ENCODE measurements at places on chromosomes 4 and X. TPM values are rescaled to one million over a fixed set of nuclear protein-coding genes. Genes with fewer than 3 reads are reported as not detected.

MID2 gene
- total RNA-seq = 3.1 TPM

LRIT3 gene
- not detected for total RNA-seq

TMEM47 gene
- 12.9 TPM for total RNA-seq

NSUN7 gene
- not detected for total RNA-seq

SPATA4 gene
- not detected for total RNA-seq

SYTL4 gene
- total RNA-seq = 7.4 TPM

JCHAIN gene
- total RNA-seq = not detected

PCYT1B gene
- total RNA-seq = 0.40 TPM

CSN1S1 gene
- not detected for total RNA-seq

ZMAT1 gene
- 2.3 TPM for total RNA-seq

BEND2 gene
- total RNA-seq = not detected

NRK gene
- total RNA-seq = not detected

JADE3 gene
- 9.6 TPM for total RNA-seq

GASK1B gene
- total RNA-seq = 83.1 TPM

MAOA gene
- 18.2 TPM for total RNA-seq

TLR1 gene
- total RNA-seq = 3.6 TPM

IGSF1 gene
- 0.67 TPM for total RNA-seq

SSX3 gene
- total RNA-seq = not detected

CXorf58 gene
- 0.14 TPM for total RNA-seq

CFAP99 gene
- not detected for total RNA-seq

TCEAL4 gene
- 104 TPM for total RNA-seq

GEMIN8 gene
- 29.6 TPM for total RNA-seq

NWD2 gene
- not detected for total RNA-seq

ELF4 gene
- total RNA-seq = 10.5 TPM

PABPC1L2A gene
- not detected for total RNA-seq

SPATA18 gene
- 4.1 TPM for total RNA-seq

RAB40A gene
- not detected for total RNA-seq

CSAG1 gene
- not detected for total RNA-seq

ETNPPL gene
- not detected for total RNA-seq

DNAJB14 gene
- 27.6 TPM for total RNA-seq

GAGE1 gene
- total RNA-seq = not detected

UGT2B17 gene
- total RNA-seq = not detected

IKBKG gene
- 37.9 TPM for total RNA-seq

NEUROG2 gene
- total RNA-seq = not detected

FGFBP2 gene
- total RNA-seq = not detected

PNMA6F gene
- total RNA-seq = not detected

Data from NCI-H460 (cell line).